ENCODE measurements at places on chromosomes 5 and 9.

- DNase-seq = no peak
These were observed 2.4 kb downstream of the RASEF start for GRCh38 chr9:83060556-83060955.

DNA sequence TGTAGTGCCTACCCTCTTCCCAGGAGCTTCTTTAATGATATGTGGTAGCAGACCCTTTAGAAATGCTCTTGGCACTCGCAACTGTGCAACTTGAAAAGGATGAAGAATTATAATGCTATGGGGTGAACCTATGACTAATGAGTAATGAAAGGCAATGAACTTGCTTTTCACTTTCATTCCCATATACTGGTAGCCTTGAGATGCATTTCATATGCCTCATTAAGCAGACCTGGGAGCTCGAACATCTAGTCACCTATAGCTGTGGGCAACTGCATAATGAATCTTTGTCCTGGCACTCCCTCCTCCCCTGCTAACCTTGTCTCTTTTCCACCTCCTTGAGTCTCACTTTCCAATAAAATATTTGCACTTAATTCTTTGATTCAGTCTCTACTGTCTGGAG lies 605.9 kb upstream of the DAB2 start:
- DNase-seq = no peak

DNA sequence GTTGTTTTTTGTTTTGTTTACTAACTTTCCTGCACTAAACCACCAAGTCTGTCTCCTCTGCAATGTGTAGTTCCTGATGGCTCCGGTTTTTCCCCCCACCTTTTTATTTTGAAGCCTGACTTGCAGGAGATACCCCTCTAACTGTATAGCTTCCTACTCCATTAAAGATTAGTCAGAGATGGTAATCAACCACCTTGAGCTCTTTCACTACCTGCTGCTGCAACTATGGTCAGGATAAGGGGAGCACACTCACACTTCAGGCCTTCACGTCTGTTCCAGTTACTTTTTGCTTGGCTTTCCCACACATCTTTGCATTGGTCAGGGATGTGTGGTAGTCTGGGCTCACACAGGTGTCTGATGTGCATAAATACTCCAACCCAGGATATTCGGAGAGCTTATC lies 63.4 kb downstream of the NR6A1 start:
- no peak for DNase-seq

- no peak for DNase-seq
These were observed 158.8 kb downstream of the DEPDC1B start for GRCh38 chr5:60540856-60541805.

GRCh38 chr5:160293901-160294561 lies 18.3 kb downstream of the CCNJL start:
- DNase-seq = peak; percentile 22

DNA sequence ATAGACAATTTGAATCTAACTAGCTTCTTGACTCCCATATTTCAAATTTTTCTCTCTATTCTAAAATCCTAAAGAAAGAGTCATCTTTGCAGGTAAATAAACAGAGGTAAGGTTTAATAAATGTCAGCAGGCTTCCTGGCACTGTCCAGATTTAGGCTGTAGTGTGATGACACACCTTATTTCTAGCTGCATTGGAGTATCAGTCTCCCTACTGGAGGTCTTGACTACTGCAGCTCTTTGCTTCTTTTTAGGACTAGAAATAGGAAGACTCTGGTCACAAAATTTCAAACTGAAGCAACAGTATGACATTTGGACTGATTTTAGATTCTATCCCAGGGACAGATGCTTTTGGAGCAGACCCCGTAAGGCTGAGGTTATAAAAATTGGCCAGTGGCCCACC lies 40.7 kb upstream of the PPP3R2 start:
- no peak for DNase-seq

DNA sequence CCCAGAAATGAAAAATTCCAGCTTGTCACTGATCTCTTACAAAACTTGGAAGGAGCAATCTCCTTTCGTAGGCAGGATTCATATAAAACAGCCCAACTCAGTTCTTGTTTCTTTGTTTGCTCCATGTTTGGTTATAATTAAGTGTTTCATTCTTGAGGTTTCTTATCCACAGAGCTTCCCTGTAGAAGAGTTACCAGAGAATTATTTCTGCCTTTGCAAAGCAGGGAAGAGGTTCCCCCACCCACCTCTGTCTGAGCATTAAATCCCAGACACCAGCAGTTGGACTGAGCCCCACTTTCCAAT lies 34.1 kb upstream of the RAI14 start:
- DNase-seq = no peak

DNA sequence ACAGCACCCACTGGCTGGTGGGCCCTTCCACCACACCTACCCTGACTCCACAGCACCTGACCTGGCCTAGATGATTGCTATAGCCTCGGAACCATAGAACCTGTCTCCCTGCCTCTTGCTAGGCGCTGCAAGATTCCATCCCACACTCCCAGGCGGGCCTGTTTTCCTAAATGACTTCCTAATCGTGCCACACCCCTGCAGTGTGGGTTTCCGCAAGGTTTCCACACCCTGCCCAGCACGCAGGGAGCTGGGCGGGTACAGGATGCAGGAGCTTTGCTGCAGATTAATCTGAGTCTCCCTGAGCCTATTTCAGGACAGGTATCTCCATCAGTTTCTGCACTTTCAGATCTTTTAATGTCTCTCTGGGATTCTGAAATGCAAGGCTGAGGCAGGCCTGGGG lies 62.9 kb downstream of the SHB start:
- DNase-seq = peak; percentile 27

- no peak for DNase-seq
These were observed 33.5 kb upstream of the GLRA1 start for GRCh38 chr5:151958111-151958510.

DNA sequence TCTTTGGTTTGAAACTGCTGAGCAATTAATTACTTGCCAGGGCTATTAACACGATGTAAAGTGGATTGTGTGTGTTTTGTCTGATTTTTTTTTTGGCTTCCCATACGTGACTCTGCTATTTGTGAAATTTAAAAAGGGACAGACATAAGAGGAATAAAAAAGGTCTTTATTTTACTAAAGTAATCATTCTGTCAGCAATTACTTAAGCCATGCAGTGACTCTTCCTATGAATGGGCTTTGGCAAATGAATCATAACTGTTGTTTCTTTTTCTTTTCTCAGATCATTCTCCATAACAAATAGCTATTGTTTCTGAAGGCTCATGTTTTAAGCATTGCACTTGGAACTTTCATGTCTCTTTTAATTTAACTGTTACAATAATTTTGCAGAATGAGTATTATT lies 461.3 kb upstream of the RORB start:
- no peak for DNase-seq

GRCh38 chr5:144691936-144692335 lies 521.3 kb downstream of the KCTD16 start:
- no peak for DNase-seq

- no peak for DNase-seq
These were observed 653.4 kb downstream of the ANXA1 start for GRCh38 chr9:73805111-73805510.

DNA sequence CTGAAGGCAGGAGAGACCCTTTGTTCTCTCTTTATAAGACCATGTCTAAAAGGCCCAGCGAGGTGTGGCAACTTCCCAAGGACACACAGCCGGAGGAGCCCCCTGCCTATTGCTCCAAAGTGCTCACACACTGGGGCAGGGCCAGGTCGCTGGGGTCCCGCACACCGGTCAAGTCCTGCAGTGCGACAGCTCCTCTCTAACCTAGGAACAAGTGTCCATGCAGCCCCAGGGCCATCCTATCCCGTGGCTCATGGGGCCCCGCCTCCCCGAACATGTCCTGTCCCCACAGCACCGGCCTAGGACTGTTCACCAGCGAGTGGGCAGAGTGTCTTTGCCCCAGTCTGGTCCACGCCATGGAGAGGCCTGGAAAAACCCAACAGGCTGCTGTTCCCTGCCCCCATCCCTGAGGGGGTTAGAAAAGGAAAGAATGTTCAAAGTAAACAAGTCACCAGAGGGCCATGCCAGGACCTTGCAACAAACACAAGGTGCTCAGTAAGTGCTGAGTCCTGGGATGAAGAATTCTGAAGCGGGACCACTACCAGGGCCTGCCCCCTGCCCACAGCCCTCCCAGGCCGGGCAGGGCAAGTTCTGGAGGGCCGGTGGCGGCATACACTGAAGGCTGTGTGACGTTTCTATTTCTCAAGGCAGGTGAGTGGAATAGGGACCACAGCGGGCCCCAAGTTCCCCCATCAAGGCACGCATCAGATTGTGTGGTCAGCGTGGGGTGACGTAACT lies 938 bp downstream of the NINJ1 start:
- DNase-seq = no peak

GRCh38 chr9:27470291-27470856 lies 53.7 kb upstream of the IFNK start:
- DNase-seq = no peak

- DNase-seq = no peak
These were observed 249.0 kb upstream of the CHD1 start for GRCh38 chr5:99177796-99178195.

GRCh38 chr9:129759804-129760502 lies 7.1 kb upstream of the PTGES start:
- peak; percentile 19 for DNase-seq

DNA sequence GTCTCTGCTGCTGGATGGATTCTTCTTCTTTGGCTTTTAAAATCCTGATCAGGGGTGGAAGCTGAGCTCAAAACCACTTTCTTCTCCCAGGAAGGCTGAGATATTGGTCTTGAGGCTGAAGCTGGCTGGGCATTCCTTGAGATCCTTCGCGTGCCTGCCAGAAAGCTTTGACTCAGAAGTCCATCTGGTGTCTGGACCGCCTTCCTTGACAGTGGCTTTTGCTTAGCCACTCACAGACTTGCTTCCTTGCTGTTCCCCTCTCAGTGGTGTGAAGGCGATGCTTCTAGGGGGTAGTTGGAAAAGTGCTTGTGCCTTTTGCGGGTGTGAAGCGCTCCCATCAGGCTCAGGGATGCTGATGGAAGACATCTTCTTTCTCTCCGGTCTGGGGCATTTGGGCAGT lies 45.9 kb downstream of the RGS3 start:
- no peak for DNase-seq

DNA sequence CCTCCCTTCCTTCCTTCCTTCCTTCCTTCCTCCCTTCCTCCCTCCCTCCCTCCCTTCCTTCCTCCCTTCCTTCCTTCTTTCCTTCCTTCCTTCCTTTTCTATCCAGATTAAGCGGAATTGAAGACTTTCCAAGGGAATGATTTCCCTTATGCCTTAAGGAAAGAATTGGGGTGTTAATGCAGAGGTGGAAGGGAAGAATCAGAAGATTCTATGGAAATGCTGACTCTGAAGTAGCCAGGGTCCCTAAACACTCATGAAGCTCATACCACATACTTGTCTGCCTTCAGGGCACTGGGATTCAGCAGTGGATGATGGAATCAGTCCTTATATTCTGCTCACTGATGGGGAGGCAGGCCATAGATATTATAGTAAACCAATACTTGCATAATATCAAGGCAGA lies 48.2 kb downstream of the TNC start:
- no peak for DNase-seq

DNA sequence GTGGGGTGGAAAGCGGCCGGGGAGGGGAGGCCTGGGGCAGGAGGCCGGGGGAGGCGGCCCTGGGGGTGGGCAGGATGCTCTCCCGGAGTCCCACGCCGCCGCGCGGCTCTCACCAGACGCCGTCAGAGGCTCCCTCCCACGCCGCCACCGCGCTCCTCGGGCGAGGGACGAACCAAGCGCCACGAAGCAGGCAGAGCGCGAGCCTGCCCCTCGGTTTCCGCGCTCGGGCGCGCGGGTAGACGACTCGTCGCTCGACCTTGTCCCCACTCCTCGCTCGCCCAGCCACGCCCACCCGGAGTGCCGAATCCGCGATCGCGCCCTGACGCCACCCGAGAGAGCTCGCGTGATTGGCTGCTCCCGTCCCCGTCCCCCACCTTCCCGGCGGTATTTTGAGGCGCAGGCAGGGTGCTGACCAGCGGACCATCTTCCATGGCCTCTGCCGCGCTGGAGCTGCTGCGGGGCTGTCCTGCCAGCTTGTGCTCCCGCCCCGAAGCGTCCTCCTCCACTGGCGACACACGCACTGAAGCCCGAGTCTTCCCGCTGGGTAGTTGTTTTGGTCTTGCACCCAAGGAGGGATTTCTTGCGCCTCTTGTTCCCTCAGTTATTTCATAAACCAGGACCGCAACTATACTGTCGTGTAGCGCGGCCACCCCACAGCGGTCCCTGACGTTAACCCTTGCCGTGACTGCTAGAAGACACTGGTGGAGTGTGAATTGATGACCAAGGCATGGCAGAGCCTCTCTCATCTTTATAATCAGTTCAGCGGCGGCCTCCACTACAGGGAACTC lies at the start of gene GNE:
TSS of gene GNE (minus strand) at position 241 of the 788 bp plus-strand sequence. CDS start 9,093 bp downstream, outside the sequence.
- DNase-seq = peak; percentile 99

- DNase-seq = peak; percentile 77
These were observed 6.1 kb downstream of the SAPCD2 start for GRCh38 chr9:137064027-137064879.

DNA sequence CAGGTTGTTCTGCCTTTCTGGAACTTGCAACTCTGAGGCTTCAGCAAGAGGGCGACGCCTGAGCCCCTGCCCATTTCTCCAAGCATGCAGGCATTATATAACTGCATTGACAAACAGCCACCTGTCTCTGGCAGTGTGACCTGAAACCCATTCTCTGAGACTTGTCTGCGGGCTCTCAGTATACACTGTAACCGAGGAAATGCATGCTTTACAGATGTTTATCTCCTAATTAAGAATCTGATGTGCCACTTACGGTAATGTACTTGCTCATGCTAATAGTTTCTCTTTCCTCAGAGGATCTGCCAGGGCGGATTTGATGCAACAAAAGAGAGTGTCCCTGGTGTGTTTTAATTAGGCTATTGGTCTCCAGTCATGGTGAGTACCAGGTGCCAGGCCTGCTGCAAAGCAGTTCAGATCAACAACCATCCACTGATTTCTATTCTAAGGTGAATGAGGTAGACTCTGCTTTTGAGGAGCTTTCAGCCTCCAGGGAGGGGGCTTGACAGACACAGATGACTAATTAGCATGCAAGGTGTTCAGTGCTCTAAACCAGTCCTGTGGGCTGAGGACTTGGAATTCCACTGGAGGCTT lies 593.7 kb upstream of the KLF4 start:
- no peak for DNase-seq

- DNase-seq = no peak
These were observed 12.6 kb upstream of the ANKH start for GRCh38 chr5:14884062-14884612.

DNA sequence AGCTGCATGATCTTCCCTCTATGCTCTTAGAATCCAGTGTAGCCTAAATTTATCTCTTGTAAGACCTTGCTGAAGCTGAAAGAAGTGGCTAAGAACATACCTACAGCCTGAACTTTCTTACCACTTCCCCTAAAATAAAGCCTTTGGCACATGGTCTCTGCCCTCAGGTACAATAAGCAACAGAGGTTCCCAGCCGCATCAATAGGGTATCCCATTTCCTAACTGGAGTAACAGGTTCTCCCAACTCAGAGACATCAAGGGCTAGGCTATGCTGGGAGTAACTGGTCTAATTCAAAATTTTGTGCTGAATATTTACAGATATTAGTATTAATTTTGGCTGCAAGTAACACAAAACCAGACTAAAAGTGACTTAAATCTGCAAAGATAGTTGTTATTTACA lies 335.8 kb upstream of the TRPC7 start:
- no peak for DNase-seq

GRCh38 chr9:38371495-38371894 lies 21.0 kb upstream of the ALDH1B1 start:
- DNase-seq = no peak
